GM12878 (cell line): ENCODE measurements at places on chromosomes 4 and X. TPM values are rescaled to one million over a fixed set of nuclear protein-coding genes. Genes with fewer than 3 reads are reported as not detected.

DNA sequence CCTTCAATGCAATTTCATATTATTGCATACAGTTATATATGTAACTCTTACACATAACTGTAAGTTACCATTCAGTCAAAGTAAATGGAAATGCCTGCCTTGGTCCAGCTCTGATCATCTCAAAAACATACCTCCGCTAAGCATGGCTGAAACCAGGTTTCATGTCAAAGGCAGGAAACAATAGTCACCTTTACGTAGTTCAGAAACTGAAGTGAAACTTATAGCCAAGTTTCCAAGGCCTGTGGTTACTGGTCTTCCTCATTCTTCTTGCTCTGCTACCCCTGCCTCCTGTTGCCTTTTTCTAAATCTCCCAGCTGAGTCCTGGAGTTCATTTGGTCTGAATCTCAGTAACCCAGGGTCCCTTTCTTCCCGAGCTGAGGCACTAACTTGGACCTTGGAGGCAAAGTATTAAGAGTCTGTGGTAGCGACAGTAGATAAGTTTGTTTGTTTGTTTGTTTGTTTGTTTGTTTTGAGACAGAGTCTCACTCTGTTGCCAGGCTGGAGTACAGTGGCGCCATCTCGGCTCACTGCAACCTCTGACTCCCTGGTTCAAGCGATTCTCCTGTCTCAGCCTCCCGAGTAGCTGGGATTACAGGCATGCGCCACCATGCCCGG, 30.8 kb downstream of the DAPP1 start:
- H3K4me1 ChIP-seq, result peaks cover 63% of the 10 kb centered on the region
- peaks cover 1% of the 10 kb centered on the region; the same call in 1 of the 2 replicates for H3K36me3 ChIP-seq
- H3K4me3 ChIP-seq, result peak overlapping the region; percentile 48; the same call in 1 of the 2 replicates
- H3K27ac ChIP-seq, result peak overlapping the region; percentile 94
- no peaks in the 10 kb centered on the region for H3K27me3 ChIP-seq

DNA sequence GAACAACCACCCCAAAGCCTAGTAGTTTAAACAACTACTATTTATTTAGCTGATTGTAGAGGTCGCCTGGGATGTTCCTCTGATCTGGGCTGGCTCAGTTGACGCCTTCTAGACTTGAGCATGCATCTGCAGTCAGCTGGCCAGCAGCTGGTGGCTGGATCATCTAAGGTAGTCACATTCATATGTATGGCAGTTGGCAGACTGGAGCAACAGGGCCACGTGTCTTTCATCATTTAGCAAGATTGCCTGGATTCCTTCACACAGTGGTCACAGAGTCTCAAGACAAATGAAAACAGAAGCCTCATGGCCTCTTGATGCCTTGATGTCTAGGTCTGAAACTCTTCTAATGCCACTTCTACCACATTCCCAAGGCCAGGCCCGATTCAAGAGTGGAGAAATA, 220.6 kb upstream of the S100G start:
- no peaks in the 10 kb centered on the region for H3K4me1 ChIP-seq
- peaks cover 9% of the 10 kb centered on the region for H3K27me3 ChIP-seq
- H3K4me3 ChIP-seq, result no peak overlapping the region
- no peaks in the 10 kb centered on the region for H3K36me3 ChIP-seq
- no peak for DNase-seq
- no peak overlapping the region for H3K27ac ChIP-seq

- H3K27me3 ChIP-seq, result no peaks in the 10 kb centered on the region
- no peaks in the 10 kb centered on the region for H3K36me3 ChIP-seq
- H3K4me3 ChIP-seq, result no peak overlapping the region
- H3K4me1 ChIP-seq, result no peaks in the 10 kb centered on the region
- no peak for DNase-seq
Observed at GRCh38 chr4:149161247-149161646, 654.4 kb downstream of the IQCM start.

DNA sequence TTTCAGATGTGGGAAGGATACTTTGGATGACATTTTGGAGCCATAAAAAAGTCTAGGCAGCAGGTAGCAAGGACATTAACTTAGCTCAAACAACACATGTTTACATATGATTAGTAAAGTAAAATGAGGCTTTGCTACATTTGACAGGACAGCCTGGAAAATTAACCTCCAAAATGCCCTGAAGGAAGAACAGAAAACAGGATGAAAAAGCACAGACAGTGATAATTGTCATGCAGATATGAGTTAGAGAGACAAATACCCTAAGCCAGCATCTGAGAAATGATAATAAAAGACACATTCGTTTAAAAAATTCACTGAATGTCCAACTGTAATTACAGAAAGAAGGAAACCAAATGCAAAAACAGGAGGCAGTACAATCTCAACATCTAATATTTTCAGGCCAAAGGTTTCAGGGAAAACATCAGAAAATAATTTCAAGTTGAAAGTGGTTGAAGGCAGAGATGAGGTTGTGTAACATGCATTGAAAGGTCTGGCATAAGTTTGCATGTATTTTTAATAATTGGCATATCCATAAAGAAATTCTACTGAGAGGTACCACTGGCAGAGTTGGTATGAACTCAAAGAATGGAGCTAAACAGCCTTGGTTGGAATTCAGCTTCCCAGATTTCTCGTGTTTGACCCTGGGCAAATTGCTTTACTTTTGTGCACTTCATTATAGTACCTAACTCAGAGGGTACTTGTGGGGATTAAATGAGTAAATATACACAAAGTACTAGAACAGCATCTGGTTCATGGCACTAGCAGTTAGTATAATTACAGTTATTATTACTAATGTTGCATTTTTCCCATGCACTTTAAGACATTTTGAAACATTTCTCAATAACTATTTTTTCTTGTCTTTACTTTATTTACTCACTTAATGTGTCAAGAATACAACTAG, 54.4 kb upstream of the MAP9 start:
- no peak overlapping the region for H3K4me3 ChIP-seq
- no peaks in the 10 kb centered on the region for H3K27me3 ChIP-seq
- no peaks in the 10 kb centered on the region for H3K4me1 ChIP-seq
- no peak overlapping the region for H3K27ac ChIP-seq
- no peak for DNase-seq
- no peaks in the 10 kb centered on the region for H3K36me3 ChIP-seq

- no peak for DNase-seq
- H3K36me3 ChIP-seq, result no peaks in the 10 kb centered on the region
- no peak overlapping the region for H3K4me3 ChIP-seq
- no peak overlapping the region for H3K27ac ChIP-seq
- H3K4me1 ChIP-seq, result no peaks in the 10 kb centered on the region
Observed at GRCh38 chr4:119111296-119111695, 24.3 kb upstream of the MYOZ2 start.

Gene CCNB3
- polyA plus RNA-seq, result not detected in 2 replicates

Gene PKD2
- 1.4 and 2.0 TPM in 2 replicates for polyA plus RNA-seq

Gene IL1RAPL1
- not detected in 2 replicates for polyA plus RNA-seq

DNA sequence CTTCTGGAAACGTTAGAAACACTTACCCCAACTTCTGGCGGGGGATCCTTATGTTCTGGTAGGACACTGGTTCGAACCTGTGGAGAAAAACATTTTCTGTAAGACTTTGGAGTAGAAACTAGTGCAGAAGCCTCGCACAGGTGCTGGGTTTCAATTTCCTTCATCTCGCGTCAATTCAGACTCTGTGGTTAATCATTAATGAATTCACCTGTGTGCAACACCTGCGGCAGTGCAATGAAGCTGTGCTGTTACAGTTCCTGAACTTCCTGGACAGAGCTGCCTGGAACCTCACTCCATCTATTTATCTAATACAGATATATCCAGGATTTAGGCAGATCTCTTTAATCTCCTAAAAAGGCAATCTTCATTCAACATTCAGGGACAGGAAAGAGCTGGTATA, 531.4 kb downstream of the INPP4B start:
- no peak overlapping the region for H3K27ac ChIP-seq
- no peak for DNase-seq
- no peaks in the 10 kb centered on the region for H3K27me3 ChIP-seq
- no peaks in the 10 kb centered on the region for H3K4me1 ChIP-seq

DNA sequence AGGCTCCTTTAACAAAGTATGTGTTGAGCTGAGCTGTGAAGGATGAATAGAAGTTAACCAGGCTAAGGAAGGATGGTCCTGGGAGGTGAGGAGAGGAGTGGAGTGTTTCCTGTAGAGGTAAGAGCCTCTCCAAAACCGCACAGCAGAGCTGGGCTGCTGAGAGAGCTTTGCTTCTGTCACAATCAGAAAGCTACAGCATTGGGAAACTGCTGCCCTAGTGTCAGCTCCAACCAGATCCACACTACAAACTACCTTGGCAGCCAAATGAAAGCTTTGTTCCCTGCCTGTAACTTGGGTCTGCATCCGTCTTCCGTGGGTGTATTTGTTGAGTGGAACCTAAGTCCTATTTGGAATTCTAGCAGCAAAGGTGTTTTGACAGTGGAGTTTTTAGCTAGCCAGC, 91.8 kb downstream of the REPS2 start:
- DNase-seq, result no peak
- no peaks in the 10 kb centered on the region for H3K36me3 ChIP-seq
- no peaks in the 10 kb centered on the region for H3K4me1 ChIP-seq
- no peak overlapping the region for H3K27ac ChIP-seq
- 0 out of 2 replicates have a peak, but pooled peaks cover 2% of the 10 kb centered on the region for H3K27me3 ChIP-seq

DNA sequence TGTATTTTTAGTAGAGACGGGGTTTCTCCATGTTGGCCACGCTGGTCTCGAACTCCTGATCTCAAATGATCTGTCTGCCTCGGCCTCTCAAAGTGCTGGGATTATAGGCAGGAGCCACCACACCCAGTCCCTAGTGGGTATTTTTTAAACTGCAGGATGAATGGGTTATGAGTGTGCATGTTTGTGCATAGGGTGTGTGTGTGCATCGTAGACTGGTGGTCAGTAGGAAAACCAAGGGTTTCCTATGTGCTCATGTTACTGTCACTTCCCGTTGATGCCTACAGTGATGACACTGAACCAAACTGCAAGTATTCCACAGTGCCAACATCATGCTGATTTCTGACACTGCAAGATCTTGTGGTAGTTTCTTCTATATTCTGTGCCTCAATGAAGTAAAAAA, 41.1 kb downstream of the DDIT4L start:
- no peaks in the 10 kb centered on the region for H3K27me3 ChIP-seq
- H3K4me1 ChIP-seq, result no peaks in the 10 kb centered on the region
- DNase-seq, result no peak
- H3K36me3 ChIP-seq, result no peaks in the 10 kb centered on the region
- H3K27ac ChIP-seq, result no peak overlapping the region
- no peak overlapping the region for H3K4me3 ChIP-seq

DNA sequence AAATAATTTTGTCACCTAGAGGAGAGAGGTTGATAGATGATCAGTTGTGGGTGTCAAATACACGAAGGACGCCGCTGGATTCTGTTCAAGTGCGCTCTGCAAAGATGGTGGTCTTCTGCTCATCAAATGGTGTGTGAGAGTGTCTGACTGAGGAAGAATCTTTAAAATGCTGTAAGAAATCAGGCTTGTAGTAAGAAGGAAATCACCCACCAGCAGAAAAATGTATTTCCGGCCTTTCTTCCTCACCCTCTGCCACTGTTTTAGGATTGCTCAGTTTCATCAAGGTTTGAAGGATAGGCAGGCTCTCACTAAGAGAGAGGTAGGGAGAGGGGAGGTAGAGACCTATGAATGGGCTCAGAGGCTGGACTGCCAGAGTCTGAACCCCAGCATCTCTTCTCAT, 28.7 kb downstream of the RHOH start:
- peak overlapping the region; percentile 57 for H3K27ac ChIP-seq
- DNase-seq, result no peak
- H3K4me3 ChIP-seq, result no peak overlapping the region; the same call in 1 of the 2 replicates
- H3K4me1 ChIP-seq, result peaks cover 36% of the 10 kb centered on the region
- H3K27me3 ChIP-seq, result no peaks in the 10 kb centered on the region
- peaks cover 6% of the 10 kb centered on the region for H3K36me3 ChIP-seq

DNA sequence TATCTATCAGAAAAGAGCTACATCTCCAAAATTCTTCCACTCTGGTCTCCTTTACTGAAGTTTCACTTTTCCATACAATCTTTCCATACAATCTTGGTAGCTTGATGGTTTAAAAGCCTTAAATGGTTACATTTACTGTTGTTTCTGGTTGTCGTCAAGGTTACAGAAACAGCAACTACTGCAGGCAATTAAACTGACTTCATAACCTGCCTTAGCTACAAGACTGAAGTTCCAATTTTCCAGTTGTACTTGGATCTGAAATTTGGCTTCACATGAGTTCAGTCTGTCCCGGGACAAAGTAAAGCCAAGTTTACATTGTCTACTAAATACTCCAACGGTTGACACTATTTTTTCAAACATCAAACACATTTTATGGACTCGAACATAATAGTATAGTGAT, 326.4 kb downstream of the ANKRD50 start:
- no peaks in the 10 kb centered on the region for H3K36me3 ChIP-seq
- H3K27me3 ChIP-seq, result no peaks in the 10 kb centered on the region
- H3K4me3 ChIP-seq, result no peak overlapping the region

DNA sequence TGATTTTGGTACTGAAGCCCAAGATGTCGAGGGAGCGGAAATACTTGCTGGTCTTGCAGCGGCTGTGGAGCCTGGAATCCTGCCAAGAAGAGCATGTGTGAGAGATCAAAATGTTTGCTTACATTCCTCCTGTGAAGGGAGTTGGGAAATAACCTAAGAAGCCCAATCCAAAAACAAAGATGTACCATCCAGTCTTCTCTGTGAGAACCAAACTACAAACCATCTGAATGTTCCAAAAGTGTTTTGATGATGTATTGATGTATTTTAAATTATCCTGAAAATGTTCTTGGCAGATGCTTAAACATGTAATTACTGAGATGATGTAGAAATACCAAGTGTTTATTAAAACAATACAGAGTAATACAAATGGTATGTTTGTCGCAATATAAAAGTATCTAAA, 10.1 kb upstream of the ADH1A start:
- no peak for DNase-seq
- H3K36me3 ChIP-seq, result no peaks in the 10 kb centered on the region
- no peaks in the 10 kb centered on the region for H3K27me3 ChIP-seq
- H3K4me1 ChIP-seq, result no peaks in the 10 kb centered on the region
- no peak overlapping the region for H3K27ac ChIP-seq

DNA sequence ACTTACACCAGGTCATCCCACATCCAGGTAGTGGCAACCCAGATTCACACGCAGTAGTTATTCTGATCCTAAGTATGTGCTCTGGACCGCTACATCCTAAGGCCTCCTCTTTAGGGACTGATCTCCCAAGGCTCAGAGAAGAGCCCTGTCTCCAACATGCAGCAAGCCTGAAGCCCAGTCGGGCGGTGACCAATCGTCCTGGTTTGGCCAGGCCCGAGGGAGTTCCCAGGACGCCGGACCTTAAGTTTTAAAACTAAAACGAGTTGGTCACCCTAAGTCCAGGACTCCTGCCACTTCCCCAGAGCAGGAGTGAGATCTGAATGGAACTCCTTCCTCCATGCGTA, 385 bp downstream of the LYAR start:
- H3K4me3 ChIP-seq, result peak overlapping the region; percentile 78
- H3K27ac ChIP-seq, result peak overlapping the region; percentile 71
- peaks cover 6% of the 10 kb centered on the region; the same call in 1 of the 2 replicates for H3K36me3 ChIP-seq
- no peaks in the 10 kb centered on the region for H3K27me3 ChIP-seq

- peak within 1 kb of the TSS; percentile 76 for H3K4me3 ChIP-seq
- no peaks in the 10 kb centered on the region for H3K36me3 ChIP-seq
- no peaks in the 10 kb centered on the region for H3K27me3 ChIP-seq
- H3K4me1 ChIP-seq, result no peaks in the 10 kb centered on the region
Observed at GRCh38 chr4:83010522-83011318, at the start of gene LIN54. TSS of gene LIN54 (minus strand) at chr4:83010823. CDS start at chr4:82984844, 25,979 bp downstream.

DNA sequence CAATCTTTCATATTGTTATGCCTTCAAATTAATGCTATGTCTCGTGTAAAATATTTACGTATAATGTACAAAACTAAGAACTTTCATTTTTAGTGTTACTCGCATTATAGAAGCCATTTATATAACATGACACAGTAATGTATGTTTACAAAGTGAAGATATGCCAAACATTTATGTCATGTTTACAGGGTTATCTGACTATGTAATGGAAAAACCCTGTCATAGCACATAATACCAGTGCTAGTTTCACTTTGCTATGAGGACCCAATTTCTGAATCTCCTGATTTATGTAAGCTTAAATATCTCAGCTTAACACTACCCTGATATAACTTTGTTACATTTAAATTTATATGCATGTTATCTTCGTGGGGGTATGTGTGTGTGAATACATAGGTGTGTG, 233.1 kb downstream of the FAT4 start:
- no peak overlapping the region for H3K27ac ChIP-seq
- no peaks in the 10 kb centered on the region for H3K36me3 ChIP-seq
- H3K4me3 ChIP-seq, result no peak overlapping the region
- H3K27me3 ChIP-seq, result no peaks in the 10 kb centered on the region
